ENCODE measurements at places on chromosomes 12 and 14. TPM values are rescaled to one million over a fixed set of nuclear protein-coding genes. Genes with fewer than 3 reads are reported as not detected.

KRT85 gene
- not detected for total RNA-seq

ZNF385A gene
- 56.2 TPM for total RNA-seq

MEG3 gene
- total RNA-seq, result 1,352 TPM

KLRK1 gene
- 2.6 TPM for total RNA-seq

PRPF39 gene
- 51.1 TPM for total RNA-seq

NCAPD2 gene
- total RNA-seq, result 43.0 TPM

PTPN21 gene
- total RNA-seq, result 12.6 TPM

DCAF4 gene
- 24.8 TPM for total RNA-seq

GRCh38 chr12:26278266-26278665, 82.9 kb downstream of the SSPN start:
- no peak for DNase-seq

DNA sequence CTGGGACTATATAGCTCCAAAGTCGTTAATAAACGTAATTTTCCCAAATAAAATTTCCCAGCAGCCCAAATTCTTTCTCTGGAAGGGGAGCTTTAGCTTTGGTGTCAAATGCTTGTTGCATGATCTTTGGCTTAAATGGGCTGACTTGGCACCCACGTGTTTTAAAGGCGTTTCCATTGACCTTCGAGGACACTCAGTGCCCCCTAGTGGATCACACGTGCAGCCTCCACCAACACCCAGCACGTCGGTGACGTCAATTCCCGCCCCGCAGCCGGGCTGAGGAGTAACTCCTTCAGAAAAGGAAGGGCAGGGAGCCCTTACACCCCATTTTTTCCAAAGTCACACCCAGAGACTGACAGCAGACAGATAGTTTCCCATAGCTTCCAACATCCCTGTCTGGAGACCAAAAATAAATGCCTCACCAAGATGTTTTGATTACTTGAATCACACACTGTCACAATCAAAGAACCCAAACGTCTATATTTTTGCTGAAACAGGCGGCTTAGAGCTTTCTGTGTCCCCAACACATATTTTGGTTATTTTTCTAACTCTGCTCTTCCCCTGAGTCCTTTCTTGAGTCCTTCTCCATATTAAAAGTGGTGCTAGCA, 707.9 kb downstream of the AACS start:
- DNase-seq, result no peak

DNA sequence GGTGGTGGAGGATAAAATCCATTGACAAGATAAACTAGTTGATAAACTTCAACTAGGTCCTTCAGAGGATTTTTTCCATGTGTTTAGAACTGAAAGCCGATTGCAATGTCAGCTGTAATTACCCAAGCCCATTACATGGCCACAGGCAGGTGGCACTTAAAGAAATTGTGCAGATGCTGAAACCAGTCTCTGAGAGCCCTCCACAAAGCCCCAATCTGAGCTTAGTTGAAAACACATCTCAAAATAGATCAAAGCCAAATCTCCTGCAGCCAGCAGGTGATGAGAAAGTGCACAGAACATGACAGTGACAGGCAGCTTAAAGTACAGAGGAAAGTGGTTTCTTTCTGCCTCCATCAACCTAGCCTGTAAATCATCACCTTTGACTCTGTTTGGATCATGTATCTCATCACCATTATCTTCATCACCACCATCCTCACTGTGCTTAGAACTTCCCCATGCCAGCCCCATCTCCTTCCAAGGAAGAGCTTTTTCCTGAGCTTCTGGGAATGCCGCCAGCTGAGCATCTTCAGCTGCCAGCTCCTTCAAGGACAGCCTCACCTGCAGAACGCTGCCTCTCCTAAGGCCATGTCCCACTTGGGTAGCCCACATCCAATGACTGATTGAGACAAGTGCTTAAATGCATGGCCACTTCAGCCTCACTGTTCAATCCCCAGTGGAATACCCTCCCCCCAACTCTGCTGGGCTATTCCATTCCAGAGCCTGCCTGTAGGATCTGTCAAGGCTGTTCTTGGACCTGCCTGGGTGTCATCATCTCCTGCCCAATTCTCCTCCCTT, 219.5 kb upstream of the TMEM132C start:
- no peak for DNase-seq

DNA sequence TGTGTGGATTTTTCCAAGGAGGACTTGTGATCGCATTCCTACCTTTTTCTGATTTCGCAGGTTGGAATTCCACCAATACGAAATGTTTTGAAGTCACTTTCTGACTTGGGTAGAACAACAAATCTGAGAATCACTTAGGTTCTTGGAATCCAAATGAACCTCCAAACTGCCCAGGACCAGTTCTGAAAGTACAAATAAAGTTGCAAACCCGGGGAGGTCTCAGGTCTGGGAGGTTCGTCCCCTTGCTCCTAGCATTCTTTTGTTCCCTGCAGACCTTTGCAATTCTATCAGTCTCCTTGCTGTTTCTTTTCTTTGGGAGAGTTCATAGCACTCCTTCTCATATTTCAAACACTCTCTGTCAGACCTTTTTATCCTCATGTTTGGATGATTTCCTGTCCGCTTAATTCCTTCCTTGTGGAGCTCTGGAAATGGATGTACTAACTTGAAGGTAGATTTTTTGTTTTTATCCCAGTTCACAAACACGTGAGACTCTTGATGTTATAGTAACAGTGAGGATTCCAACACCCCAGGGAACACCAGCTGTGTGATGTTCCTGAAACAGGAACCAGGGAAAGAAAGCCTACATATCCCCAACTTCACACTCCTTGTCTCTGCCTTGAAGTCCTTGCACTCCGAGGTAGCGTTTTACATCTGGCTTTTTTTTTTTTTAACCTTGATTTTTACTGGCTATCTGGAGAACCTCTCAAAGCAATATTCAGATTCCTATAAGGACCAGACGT, 70.6 kb downstream of the TMEM132C start:
- DNase-seq, result no peak

GRCh38 chr12:43277651-43278540, 274.1 kb downstream of the ADAMTS20 start:
- DNase-seq, result no peak

DNA sequence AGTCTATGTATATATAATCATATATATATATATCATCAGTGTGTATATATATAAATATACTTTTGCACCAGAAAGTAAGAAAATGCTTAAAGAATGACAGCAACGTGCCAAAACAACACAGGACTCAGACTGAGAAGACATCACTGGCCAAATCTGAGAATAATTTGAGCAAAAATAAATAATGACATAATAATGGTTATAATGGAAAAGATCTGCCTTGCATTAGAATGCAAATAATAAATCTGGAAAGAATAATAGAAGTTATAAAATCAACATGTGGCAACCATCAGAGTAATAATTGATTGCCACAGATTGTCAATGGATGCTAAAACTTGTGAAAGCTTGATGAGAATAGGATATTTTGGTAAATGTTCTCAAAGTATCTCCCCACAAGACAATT, 61.5 kb upstream of the PLEKHG7 start:
- DNase-seq, result no peak

DNA sequence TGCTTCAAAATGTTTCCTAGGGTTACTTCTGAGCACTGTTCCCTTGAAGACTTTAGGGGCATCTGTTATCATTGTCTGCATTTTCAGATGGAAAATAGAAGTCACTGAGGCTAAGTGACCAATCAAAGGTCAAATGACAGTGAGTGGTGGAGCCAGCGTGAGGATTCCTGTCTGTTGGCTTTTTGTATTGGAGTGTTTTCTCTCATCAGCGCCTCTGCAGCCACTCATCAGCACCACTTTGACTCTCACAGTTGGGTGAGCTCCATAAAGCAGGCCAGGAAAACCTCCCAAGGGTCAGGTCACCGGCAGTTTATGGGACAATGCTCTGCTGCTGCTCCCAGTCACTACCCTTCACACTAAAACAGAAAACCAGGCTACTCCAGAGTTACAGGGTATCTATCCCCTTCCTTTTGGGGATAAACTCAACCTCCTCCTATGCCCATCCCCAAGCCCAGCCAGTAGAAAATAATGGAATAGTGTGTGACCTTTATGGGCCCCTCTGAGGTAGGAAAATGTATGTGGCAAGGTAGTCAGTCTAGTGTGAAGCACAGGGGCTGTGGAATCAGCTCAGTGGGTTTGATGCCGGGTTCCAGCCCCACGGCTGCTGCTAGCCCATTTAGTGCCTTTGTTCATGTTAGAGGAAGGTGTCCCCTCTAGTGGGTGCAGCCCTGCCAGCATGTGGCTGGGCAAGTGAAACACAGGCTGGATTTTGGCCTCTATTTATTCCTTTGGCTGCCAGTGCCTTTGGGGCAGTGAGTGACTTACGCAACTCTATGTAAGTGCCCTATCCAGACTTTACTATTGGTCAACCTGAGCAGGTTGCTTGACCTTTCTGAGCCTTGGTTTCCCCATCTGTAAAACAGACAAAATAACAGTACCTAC, 133.8 kb upstream of the CPM start:
- no peak for DNase-seq

GRCh38 chr12:23576372-23576771, 373.1 kb downstream of the SOX5 start:
- DNase-seq, result no peak

GRCh38 chr12:3671330-3672112, 81.4 kb downstream of the CRACR2A start:
- DNase-seq, result no peak

DNA sequence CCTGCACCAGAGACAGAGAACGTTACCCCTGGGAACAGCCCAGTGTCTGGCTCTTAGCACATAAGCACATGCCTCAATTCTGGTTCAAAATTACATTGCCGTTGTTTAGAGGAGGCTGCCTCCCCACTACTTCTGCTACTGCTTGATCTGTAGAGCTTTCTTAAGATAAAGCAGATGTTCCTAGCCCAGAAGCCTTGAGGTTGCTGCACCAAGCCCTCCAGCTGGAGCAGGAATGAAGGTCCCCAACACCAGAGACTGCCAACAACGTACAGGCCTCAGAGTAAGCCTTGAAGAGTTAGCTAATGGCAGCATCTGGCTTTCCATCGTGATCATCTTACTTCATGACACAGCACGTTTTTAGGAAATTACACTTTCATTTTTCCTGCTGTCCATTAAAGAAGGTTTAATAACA, 34.7 kb upstream of the AMIGO2 start:
- no peak for DNase-seq

- DNase-seq, result no peak
Observed at GRCh38 chr12:77686760-77687159, 143.9 kb upstream of the NAV3 start.

DNA sequence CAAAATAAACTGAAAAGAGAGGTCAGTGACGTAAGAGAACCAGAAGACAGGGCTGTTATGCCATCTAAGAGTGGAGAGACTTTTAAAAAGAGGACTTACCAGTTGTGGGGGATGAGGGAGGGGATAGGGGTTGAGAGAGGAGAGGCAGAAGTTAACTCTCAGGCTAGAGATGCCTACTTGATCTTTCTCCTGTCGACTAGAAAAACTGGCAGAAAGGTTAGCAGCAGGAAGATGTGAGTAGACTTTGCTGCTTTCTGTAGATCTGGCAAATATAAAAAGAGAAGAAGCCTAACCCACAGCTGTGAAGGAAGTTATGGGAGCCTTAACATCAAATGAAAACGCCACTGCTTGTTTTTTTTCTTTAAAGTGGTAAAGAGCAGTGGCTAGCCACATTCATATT, 10.7 kb downstream of the CREBL2 start:
- no peak for DNase-seq

DNA sequence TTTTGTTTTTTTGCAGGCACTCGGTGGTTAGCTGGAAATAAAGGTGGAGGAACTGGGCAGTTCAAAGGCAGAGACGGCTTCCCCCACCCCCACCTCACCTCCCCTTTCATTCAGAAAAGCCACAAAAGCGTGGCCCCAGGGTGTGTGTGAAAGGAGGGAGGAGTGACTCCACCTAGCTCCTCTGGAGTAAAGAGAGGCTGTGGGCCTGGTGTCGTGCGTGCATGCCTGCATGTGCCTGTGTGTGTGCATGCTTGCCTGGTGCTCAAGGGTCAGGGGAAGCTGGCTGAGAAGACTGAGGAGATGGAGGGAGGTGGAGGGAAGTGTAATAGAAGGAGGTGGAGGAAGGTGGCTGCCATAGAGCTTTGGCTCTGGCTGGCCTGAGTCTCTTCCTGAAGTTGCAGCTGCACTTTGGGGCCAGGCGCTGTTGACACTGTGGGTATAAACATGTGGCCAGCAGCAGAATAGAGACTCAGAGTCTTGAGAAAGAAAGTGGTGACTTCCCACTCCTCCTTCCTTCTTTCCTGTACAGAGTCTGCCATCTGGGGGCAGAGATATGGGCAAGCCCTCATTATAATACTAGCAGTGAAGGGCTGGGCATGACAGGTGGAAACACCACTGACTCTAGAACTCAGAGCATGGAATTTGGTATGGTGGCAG, 36.9 kb upstream of the SINHCAF start:
- DNase-seq, result no peak

GRCh38 chr14:76829013-76829365, 2.8 kb downstream of the LRRC74A start:
- no peak for DNase-seq

- no peak for DNase-seq
Observed at GRCh38 chr12:10409392-10409791, at the start of gene KLRC4. TSS of gene KLRC4 (minus strand) at chr12:10409757. CDS start at chr12:10409575, 182 bp downstream.

DNA sequence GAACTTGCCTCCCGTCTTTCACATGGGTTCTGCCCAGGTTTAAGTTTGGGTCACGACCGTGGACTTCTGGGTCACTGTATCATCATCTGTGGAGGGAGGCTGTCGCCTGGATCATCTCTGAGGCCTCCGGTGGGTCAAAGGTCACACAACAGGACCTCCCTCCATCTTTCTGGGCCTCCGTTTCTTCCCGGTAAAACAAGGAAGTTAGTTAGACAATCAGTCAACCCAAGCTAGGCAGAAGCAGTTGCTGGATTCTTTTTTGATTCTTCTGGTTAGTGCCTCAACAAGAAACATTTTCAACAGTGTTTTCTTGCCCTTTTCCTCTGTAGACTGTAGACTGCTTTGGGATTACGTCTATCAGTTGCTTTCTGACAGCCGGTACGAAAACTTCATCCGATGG, 186.6 kb upstream of the BCL2L14 start:
- DNase-seq, result no peak

DNA sequence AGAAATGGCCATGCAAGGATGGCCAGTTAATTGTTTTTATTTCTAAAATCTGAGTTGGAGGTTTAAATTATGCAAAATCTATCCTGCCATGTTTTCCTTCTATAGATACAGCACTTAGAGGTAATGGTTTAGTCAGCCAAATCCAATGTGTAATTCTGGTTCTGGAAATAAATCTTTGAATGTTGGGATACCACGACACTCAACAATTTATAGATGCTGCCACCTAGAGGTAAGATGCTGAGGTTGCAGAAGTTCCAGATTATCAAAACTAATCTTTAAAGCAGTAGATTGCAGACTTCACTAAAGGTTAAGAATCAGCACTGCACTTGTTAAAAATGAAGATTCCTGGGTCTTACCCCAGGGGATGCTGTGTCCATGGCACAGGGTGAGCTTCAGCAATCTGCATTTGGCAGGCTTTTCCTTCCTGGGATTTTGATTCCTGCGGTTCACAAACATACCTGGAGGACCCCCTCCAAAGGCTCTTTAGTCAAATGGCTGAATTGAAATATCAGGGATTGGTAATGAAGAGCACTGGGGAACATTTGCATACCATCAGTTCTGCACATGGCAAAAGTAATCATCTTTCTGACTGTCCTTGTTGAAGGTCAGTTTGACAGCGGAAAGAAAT, 53.4 kb upstream of the ANO4 start:
- DNase-seq, result no peak

- DNase-seq, result peak; percentile 8
Observed at GRCh38 chr12:49340971-49341776, 4.2 kb upstream of the C1QL4 start.
